ENCODE measurements at places on chromosomes 6 and 20.

DNA sequence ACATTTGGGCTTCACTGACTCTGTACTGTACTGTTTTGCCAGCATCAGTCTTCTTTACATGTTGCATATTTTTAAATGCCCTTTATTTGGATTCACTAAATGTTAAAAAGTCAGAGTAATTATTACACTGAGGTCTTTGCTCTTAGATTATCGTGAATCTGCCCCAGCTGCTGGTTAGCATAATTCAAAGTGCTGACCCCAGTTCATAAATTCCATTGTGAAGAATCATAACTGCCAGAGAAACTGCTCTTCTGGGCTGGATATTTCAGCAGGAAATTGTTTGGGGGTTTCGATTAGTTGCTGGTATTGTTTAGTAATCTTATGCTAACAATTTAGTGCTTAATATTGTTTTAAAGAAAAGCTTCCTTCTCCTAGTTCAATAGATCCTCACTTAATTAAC lies 682.1 kb upstream of the MAP3K7 start:
- DNase-seq: no peak

DNA sequence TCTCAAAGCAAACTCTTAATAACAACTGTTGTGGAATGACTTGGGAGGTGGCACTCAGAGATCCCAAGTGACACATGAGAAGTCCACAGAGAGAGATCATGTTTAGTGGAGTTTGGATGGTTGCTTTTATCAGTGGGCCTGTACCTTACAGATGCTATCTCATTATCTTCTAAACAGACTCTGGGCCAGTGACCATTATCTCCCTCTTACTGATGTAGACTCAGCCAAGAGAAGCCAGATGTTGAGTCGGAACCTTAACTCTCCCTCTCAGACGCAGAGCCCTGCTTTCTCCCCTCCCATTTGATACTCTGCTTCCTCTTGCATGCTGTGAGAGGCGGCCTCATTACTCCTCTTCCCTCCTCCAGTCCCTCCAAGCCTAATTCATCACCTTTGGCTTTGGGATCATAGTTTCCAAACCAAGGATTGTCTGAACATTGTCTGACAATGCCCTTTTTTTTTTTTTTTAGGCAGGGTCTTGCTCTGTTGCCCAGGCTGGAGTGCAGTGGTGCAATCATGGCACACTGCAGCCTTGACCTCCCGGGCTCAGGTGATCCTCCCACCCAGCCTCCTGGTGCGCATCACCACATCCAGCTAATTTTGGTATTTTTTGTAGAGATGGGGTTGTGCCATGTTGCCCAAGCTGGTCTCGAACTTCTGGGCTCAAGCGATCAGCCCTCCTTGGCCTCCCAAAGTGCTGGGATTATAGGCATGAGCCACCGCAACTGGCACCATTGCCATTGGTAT lies 4.5 kb upstream of the DDR1 start:
- no peak for DNase-seq

- DNase-seq: no peak
Measured at GRCh38 chr20:60977901-60978300, 274.2 kb upstream of the CDH4 start.

DNA sequence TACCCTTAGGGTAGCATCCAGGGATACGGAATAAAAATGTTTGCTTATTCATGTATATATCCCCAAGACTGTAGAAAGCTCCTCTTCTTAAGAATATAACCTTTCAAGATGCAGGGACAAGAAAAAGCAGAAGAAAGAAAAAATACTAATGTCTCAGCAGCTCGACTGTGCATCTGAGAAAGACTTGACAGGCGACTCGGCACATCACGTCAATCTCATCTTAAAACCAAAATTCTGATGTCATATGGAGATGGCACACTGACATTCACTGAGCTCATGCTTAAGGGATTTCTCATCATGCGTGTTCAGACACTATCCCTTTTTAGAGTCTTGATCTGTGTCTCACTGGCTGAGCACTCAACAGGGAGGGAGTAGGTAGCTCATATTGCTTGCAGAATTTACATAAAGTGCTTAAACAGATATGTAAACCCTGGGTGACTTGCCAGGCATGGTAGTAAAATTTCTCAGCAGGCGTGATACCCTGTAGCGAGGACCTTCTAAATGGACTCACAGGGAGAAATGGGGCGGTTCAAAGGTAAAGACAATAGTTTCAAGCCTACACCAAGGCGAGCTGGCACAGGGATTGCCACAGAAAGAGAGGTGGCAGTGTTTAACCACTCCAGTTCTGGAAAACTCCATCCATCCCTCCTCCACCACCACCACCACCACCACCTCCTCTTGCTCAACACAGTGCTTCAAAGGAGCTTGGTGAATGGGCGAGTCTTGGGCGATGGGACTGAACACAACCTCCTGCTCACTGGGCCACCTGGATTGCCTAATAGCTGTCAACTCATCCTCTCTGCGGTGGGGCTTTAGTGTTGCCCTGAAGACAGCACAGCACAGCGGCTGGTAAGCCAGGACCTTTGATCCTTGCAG lies 330.5 kb downstream of the TFAP2A start:
- DNase-seq: no peak

DNA sequence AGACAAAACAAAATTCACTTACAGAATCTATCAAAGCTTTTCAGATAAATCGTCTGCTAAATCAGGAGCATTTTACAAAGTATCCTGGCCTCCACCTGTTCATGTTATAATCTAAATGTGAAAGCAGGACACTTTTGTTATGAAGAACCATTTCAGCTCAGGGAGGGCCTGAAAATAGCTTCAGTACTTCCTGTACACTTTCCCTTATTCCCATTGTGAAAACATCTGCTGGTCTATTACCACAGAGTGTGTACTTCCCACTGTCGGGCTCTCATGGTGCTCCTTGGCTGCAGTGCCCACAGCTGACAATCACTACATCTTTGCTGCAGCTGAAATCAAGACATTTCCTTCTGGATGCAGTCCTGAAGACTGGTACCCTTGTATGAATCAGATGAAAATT lies 128.1 kb downstream of the OPRM1 start:
- DNase-seq: no peak

DNA sequence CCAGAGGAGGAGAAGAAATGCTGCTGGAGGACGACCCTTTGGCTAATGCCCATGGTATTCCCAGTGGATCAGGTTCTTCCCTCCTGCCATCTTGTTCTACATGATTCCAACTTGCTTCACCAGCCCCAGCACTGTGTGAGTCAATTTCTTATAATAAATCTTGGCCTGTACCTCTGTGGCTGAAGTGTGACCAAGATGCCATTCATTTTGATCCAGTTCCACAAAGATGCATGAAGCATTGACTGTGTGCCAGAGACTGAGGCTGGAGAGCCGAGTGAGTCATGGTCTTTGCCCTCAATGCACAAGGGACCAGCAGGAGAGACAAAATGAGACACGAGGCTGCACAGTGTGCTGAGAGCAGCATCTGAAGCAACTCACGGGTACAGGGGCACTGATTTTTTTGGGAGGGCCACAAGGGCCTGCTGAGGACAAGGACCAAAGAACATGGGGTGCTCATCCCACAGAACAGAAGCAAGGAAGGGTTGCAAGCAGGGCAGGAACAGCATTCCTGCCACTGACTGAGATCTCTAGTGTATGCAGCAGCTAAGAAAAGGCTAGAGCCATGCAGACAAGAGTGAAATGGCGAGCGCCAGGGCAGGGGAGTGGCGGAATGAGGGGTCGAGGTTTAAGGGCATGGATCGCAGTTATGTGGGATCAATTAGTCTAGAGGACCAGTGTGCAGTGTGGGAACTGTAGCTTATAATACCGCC lies 207.0 kb downstream of the THBS2 start:
- DNase-seq: no peak

- DNase-seq: no peak
Measured at GRCh38 chr20:53260168-53260567, 288.0 kb downstream of the TSHZ2 start.

DNA sequence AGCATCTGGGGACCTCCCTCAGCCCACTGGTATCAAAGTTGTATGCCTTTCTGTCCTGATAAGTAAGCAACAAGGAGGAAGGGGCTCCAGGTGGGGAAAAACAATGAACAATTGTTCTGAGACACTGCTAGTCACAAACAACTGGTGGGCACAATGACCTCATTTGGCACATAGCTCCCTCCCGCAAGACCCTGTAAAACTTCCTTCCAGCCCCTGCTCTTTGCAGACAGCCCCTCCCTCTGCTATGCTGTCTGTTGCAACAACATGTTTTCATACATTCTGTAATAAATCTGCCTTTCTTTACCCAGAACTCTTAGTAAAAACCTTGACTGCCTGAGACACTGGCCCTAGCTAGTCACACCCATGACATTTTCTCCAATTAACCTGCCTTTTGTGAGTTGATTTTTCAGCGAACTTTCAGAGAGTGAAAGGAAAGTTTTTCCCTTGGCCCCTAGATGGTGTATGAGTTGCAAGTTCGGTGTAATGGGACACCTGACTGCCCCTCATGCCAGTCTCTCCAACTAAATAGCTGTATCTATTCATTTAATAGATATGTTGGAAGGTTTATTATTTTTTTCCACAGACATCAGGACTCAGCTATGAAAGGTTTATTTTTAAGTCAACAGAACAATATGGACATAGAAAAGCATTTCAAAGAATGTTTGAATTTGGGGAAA lies 142.3 kb upstream of the SLC22A16 start:
- DNase-seq: no peak

GRCh38 chr6:169296170-169296569 lies 42.5 kb upstream of the THBS2 start:
- DNase-seq: no peak

DNA sequence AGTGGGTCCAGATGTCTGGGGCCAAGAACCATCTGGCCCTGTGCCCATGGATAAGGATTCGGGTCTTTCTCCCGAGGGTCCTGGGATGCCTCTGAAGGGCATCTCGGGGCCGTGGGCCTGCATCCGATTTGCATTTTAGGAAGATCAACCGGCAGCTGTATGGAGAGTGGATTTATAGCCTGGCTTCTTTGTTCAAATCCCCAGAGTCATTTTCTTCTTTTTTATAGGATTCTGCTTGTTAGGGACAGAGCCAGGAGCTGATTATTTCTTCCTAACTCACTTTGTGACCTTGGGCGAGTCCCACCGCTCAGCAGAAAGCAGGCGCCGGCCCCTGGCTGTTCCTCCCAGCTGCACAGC lies 52.9 kb upstream of the APCDD1L start:
- DNase-seq: no peak

- DNase-seq: no peak
Measured at GRCh38 chr20:13898012-13898612, 92.3 kb downstream of the SEL1L2 start.

GRCh38 chr6:78353040-78353439 lies 514.3 kb upstream of the IRAK1BP1 start:
- DNase-seq: no peak

DNA sequence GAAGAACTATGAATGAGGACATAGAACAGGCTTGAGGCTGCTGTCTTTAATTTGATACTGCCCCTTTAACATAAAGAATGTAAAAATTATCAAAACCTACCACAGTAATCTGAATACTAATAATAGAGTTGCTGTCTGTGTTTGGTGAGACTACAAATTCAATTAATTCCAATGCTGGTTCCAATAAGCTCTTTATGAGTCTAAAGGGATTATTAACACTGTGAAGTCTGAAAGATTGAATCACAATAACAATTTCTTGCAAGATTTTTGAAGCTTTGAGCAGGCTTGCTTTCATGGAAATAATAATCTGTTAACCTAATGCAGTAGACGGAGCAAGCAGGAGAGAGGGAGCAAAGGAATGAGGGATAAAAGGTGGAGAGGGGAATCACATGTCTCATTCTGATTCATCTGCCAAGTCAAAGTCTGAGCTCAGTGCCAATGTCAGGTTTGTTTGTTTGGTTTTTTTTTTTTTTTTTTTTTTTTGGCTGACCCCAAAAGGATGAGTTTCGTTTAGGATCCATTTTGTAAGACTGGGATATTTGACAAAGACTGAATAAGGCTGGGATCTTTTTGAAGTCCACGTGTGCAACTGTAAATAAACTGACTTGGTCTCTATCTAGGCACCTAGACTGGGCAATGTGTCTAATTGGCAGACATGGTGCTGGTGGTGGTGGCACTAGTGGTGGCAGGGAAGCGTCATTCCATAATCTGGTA lies 211.6 kb downstream of the RNF144B start:
- DNase-seq: no peak

DNA sequence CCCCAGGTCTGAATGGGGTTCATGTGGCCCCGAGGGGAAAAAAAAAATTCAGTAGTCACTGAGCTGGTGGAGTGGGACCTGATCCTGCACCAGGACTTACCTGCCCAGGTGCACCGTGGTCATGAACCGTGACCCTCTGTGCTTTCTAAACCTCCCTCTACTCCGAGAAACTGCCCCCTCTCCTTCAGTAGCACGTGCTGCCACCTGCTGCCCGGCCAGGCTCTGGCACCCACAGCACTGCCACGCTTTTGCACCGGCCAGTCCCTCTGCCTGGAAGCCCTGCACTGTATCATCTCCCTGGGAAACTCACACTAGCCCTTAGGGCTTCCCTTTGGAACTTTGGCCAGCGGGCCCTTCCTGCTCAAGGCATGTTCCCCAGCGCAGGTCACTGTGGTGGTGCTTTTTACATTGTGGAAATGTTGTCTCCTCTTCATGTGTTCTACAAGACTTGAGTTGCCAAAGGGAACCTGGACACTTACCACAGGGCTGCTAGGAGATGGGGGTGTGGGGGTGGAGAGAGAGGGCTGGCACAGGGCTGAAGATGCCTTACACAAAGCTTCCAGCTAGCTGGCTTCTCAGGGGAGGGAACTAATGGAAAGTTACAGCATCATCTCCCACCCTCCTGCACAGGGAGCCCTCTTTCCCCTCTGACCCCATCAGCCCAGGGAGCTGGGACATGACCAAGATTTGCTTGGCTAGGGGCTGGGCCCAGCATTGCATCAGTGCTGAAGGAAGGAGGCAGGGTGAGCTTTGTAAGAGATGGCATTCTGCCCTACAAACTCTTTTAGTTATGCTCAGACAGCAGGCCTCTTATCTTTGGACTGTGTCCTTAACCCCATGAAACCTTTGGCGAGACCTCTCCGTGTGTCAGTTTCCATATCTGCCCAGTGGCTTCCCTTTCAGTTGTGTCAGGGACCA lies 2.5 kb upstream of the PTPRT start:
- no peak for DNase-seq

GRCh38 chr20:25245461-25245860 lies 2.4 kb upstream of the PYGB start:
- no peak for DNase-seq

DNA sequence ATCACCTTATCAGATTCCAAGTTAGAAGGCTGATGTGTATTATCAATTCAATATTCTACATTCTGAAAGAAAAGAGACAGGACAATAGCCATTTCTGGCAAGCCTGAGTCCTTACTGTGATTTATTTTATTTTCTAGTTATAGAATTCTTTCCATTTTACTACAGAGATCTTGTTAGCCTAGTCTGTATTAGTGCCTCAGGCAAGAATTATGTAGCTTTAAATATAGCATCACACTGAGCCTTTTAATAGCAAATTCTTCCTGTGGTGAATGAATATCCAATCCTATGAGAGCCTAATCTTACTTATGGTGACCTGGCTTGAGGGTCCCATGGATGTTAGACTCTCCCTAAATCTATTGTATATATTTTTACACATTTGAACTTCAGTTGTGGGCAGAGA lies 732.8 kb upstream of the CITED2 start:
- no peak for DNase-seq

DNA sequence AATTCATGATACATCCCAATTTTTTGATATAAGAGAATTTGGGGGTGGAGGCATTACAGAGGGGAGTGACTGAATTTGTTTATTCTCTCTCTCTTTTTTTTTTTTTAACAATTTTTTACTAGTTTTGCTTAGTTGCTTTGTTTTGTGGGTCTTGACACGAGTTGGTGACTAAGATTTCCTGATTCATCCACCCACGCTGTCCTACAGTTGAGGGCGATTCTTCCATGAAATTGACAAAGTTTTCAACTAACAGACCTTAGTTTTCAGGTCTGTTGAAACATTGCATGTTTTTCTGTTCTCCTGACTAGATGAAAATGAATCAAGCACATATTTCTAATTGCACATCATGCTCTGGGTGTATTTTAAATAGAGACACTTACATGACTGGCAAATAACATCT lies 613.8 kb downstream of the TFAP2B start:
- no peak for DNase-seq
